KBM-7 (cell line): ENCODE measurements at places on chromosomes 16 and 17.

- peak; percentile 84 for DNase-seq
Observed at GRCh38 chr16:23966597-23967394, 131.0 kb downstream of the PRKCB start.

DNA sequence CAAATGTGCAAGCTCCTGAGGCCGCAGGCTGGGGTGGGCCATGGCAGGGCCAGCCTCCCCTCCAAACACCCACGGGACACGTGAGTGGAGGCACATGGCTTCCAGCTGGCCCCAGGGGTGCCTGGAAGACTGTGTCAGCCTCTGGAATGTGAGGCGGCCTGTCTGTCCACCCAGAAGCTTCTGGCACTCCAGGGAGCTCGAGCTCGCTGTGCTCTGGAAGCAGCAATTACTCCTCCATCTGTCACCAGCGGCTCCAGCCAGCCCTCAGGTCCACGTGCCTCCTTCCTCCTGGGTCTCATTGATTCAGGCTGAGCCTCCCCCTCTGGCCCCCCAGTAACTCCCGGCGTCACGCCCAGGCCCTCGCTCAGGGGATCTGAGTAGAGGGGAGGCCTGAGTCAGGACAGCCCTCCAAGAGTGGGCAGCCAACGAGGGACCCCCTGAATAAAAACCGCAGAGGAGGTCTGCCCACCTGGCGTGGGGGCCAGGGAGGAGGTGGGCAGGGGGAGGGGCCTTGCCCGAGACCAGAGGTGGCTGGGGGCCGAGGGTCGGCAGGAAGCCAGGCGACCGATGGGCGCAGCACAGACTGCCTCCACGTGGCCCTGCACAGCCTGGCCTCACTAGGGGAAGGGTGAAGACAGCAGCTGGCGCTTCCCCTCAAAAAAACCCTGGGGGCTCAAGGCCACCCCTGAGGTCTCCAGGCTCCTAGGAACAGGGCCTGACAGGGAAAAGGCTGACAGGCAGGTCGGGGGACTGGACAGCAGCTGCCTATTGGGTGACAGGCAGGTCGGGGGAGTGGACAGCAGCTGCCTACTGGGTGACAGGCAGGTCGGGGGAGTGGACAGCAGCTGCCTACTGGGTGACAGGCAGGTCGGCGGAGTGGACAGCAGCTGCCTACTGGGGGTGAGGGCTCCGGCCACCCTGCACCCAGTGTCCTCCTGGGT, 11.9 kb downstream of the PIEZO1 start:
- DNase-seq = no peak

DNA sequence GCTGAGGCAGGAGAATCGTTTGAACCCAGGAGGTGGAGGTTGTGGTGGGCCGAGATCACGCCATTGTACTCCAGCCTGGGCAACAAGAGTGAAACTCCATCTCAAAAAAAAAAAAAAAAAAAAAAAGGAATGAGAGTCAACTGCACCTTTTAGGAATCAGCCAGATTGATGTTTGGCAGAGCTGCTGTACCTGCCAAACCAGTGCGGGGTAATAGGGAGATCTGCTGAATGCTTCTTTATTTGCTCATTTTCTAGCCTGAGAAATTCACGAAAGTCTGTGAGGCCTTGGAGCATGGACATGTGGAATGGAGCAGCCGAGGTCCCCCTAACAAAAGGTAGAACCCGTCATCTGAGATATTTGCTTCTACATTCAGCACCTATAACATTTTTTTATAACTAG, 18.4 kb downstream of the OGFOD1 start:
- DNase-seq = no peak

DNA sequence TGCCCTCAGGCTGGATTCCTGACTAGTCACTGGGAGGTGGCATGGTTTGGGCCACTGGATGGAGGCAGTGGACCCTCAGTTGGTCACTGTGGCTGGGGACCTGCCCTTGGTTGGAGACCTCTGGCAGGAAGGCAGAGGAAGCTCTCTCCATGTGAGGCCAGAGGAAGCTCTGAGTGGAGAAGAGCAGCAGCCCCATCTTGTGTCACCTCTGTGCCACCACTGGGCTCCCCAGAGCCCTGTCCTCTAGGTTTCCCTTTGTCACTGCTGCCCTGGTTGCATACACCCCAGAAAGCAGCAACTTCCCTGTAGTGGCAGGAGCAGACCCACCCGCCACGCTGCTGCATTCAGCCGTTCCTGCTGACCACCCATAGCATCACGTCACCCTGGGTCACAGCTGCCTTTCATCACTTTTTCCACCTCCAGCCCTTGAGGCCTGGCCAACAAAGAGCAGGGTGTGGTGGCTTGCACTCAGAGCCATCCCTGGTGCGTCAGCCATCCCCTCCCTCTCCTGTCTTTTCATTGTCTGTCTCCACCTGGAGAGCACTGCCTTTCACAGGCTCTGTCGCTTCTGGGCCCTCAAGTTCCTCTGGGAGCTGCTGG, 11.9 kb downstream of the CTRL start:
- DNase-seq = no peak

- no peak for DNase-seq
Observed at GRCh38 chr17:7137171-7137943, 22.7 kb upstream of the ASGR2 start.

- DNase-seq = no peak
Observed at GRCh38 chr17:33310296-33310695, 17.2 kb upstream of the ASIC2 start.

DNA sequence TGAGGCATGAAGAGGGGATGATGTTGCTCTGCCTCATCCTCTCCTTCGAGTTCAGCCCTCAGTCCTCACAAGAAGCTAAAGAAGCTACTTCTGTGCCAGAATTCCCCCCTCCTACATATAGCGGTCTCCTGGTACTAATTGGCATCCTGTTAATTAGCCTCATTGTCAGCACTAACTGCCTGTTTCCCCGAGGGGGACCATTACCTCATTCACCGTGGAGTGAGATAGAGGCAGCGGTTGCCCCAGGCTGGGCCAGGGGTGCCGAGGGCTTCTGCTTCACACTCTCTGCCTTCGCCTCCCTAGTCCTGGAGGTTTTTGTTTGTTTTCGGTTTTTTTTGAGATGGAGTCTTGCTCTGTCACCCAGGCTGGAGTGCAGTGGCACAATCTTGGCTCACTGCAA, 5.7 kb upstream of the MINK1 start:
- no peak for DNase-seq

DNA sequence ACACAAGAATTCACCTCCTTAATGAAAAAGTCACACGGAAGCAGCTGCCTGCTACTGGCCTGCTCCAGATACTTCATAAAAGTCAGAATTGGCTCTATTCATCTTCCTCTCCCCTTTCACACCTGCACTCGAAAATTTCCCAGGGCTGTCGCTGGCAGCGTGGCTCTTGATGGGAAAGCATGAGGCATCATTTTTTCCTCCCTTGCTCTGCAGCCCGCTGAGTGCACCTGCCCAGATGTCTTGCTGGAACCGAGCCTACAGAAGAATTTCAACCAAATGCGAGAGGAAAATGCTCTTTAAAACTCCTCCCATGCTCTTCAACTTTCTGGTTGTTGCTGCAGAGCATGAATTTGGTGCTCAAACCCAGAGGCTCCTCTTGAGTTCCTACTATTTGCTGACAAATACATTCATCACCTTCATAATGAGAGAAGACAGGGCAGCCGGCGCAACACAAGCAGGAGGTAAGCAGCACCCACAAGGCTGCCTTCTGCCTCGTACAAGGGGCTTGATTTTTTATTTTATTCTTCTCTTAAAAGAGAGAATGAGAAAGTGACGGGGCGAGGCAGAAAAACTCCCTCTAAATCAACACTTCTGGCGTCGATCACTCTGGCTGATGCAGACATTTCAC, 146.8 kb downstream of the ZFHX3 start:
- DNase-seq = no peak

DNA sequence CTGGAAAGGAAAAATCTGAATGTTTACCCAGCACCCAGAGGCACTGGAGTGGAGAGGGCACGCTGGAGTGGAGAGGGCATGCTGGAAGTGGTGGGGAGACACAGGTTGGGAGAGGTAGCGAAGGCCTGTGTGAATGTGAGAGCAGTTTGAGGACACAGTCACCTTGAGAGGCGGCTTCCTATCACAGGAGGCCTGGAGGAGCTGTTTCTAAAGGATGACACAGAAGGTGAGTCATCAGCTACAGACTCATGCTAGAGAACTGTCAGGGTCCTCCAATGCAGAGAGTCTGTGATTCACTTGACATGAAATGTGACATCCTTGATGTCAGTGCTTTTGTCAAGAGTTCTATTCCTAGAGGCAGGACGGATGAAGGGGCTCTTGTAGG, 13.8 kb downstream of the CTRL start:
- no peak for DNase-seq

- no peak for DNase-seq
Observed at GRCh38 chr17:73042809-73043685, 49.4 kb downstream of the SLC39A11 start.
